ENCODE measurements at places on chromosomes 16 and 17.

- no peak for DNase-seq
Measured at GRCh38 chr17:14352136-14352535, 51.3 kb downstream of the HS3ST3B1 start.

- no peak for DNase-seq
Measured at GRCh38 chr16:22418826-22419225, 44.4 kb upstream of the CDR2 start.

DNA sequence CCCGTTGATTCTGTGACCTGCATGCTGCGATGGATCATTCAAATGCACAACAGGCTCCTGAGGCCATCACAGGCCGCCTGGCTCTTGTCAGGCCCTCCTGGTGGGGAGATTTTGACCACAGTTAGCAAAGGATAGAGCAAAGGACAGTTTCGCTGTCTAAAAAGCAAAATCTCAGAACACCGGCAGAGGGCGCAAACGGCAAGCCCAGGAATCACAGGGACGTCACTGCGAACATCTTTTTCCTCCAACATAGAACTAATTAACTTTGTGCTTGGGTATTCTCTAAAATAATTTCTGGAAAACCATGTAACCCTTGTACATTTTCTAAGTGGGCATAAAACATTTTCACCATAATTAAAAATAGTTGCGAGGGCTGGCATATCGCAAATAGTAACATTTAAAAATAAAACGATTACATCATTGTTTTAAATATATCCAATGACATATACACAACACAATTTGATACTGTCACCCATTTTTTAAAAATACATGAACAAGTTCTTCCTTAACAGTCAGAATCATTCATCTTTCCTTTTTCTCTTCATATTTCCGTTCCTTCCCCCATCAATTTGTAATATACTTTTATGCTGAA, 19.7 kb upstream of the SLC47A1 start:
- peak; percentile 73 for DNase-seq

DNA sequence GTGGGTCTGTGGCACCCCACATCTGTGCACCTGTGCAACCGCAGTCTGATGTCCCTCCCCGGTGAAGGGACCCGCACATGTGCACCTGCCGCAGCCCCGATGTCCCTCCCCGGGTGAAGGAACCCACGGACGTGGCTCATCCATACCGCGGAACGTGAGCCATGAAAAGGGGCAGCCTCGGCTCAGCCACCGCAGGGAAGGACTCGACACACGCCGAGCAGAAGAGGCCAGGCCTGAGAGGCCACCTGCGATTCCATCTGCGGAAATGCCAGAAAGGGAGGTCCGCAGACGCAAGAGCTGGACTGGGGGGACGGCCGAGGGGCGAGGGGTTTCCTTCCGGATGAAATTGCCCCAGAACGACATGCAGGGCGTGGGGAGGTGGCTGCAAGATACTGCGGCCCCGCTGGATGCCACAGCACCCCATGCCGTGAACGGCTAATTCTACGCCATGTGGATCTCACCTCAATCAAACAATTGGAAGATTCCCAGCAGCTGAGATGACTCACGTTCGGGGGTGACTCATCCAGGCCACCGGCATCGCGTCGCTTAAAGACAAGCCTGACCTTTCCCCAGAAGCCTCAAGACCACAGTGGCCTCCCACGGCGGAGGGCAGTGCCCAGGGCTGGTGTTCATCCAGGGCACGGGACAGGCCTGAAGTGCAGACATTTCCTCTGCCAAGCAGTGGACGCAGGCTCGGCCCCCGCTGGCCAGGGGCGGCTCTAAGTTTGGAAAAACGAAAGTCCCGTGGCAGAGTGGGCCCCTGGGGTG, 21.0 kb downstream of the SOX8 start:
- DNase-seq, result peak; percentile 81

DNA sequence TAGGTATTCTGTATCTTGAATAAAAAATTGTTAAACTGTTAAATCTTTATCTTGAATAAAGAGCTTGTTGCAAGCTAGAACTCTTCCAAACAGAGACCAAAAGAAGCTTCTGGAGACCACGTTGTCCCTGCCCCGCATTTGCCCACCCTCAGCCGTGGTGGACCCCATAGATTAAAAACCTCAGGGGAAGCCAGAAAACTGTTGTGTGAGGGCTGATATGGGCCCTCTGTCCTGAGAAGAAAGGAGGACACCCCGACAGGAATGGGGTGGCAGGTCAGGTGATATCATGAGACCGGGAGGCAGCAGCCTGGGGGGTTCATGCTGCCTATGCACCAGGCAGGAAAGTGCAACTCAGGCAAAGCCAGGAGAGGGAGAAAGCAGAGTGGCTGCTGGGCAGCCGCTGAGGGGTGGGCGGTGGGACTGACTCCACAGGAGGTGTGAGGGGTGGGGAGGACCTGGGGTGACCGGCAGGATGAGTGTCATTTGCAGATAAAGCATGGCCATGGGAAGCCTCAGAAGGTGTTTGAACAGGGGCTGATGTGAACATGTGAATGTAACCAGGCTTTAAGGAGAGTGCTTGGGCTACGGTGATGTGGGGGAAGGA, 147.8 kb downstream of the IRF8 start:
- no peak for DNase-seq

- peak; percentile 59 for DNase-seq
Measured at GRCh38 chr17:50266384-50267073, 7.7 kb upstream of the TMEM92 start.

DNA sequence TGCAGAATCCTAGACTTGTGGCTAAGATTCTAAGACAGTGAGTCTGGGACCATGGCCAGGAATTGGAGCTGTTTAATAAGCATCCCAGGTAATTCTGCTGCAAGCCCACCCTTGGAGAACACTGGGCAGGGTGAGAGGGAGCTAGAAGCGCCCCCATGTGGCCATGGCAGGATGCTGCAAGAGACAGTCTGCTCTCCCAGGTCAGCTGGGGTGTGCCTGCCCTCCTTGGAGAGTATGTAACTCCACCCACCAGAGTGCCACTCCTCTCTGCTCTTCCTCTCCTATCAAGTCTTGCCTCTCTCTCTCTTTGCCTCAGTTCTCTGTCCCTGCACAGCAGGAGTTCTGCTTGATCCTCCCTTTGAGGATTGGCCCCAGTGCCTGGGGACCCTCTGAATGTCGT, 14.9 kb downstream of the RCVRN start:
- DNase-seq, result no peak

All from endothelial cell of umbilical vein (primary cell).